Stromal cell of bone marrow (primary cell): ENCODE measurements at places on chromosomes 11 and 22.

- no peak for DNase-seq
These were observed 144.0 kb downstream of the GRIK4 start for GRCh38 chr11:120655589-120655988.

GRCh38 chr11:34335331-34335730 lies 22.5 kb downstream of the ABTB2 start:
- DNase-seq = no peak

DNA sequence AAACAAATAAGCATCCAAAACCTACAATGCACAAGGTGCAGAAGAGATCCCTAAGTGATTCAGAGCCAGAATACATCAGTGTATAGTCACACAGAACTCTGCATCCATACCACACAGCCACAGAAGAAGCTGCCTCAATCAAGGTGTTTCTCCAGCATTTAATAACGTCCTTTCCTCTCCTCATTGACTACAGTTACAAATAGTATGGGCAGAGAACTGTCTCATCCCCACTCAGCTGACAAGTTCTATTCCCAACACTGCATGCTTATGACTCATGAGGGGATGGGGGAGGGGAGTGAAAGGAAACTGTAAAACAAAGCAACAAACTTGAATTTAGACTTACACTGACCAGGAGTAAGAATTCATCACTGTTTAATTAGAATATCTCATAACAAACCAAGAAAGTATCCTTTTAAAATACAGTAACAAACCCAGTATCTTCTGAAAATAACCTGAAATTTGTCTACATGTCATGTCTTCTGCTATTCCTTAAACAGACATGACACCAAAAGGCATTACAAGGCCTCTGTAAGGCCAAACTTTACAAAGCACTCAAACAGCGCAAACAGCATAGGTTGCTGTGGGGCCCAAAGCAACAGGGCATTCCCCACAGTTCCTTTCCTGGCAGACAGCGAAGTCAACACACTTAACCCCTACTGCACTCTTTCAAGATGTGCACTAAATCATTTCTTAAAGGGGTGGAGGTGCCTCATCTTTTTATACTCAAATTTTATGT lies 29.3 kb downstream of the CELF1 start:
- DNase-seq = peak; percentile 80

- DNase-seq = no peak
These were observed 4.2 kb downstream of the API5 start for GRCh38 chr11:43315966-43316365.

GRCh38 chr11:119800171-119800570 lies 71.2 kb upstream of the NECTIN1 start:
- DNase-seq = no peak

- DNase-seq = no peak
These were observed 28.3 kb downstream of the SNU13 start for GRCh38 chr22:41660416-41660815.

GRCh38 chr11:69971741-69972140 lies 106.4 kb upstream of the ANO1 start:
- DNase-seq = no peak

- no peak for DNase-seq
These were observed 37.0 kb downstream of the SFI1 start for GRCh38 chr22:31533374-31533773.
